Esophagus squamous epithelium (tissue), 5 donors: ENCODE measurements at places on chromosomes 2 and 18.

DNA sequence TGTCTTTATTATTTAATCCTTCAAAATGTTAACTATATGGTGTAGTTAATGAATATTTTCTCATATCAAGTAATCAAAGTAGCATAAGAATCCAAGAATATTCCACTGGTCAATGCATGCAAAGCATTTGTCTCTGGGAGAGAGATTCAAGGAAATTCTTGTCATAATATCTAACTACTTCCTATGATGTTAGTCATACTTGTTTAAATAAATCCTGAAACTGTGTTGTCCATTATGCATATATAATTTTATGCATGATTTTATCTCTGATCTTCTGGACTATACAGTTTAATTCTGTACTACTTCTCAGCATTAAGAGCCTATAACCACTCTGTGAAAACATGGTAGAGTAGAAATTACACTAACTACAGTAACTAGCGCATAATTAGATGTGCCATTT, 388.3 kb downstream of the NR4A2 start:
- no peak for DNase-seq

DNA sequence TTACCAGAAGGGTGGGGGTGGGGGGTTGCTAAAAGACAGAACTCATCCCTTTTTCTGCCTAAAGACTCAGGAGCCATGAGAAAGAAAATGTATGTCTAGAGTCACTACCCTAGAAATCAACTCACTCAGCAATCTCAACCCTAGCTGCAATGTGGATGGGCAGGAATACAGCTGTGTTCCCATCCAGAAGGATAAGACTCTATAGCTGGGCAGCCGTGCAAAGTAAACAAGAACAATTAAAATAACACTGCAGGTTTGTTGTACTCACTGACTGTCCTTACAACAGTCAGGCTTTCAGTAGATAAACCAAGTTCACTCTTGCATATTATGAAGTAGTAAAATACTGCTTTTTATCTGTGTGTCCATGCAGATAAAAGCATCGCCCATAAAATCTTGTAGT, 74.0 kb downstream of the ESCO1 start:
- no peak for DNase-seq

- no peak for DNase-seq
Observed at GRCh38 chr2:39537150-39537549, 100.1 kb upstream of the MAP4K3 start.

GRCh38 chr2:157355618-157356017, 30.0 kb upstream of the ERMN start:
- DNase-seq: no peak

GRCh38 chr18:68418881-68419280, 296.0 kb downstream of the TMX3 start:
- DNase-seq: no peak

DNA sequence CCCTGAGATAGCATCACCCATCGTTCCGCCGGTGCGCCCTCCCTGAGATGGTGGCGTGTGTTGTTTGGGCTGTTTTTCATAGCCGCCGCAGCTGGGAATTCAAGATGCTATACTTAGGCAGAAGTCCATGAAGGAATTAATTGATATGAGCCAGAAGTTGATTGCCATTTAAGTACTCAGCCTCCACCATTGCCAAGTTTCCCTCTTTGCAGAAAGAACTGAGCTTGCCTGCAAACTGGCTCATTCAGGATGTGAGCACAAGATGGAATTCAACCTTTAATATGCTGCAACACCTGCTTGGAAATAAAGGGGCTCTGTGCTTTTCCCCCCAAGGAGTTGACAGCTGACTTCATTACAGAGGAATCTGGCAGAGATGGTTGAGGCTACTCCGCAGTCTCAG, 295.5 kb downstream of the ZNF521 start:
- DNase-seq: no peak

GRCh38 chr18:33372442-33372841, 68.1 kb downstream of the CCDC178 start:
- DNase-seq: no peak
